ENCODE measurements at places on chromosomes 1 and 21.
A peak's percentile ranks its signal among the peaks of the same experiment; 100 is the strongest.

DNA sequence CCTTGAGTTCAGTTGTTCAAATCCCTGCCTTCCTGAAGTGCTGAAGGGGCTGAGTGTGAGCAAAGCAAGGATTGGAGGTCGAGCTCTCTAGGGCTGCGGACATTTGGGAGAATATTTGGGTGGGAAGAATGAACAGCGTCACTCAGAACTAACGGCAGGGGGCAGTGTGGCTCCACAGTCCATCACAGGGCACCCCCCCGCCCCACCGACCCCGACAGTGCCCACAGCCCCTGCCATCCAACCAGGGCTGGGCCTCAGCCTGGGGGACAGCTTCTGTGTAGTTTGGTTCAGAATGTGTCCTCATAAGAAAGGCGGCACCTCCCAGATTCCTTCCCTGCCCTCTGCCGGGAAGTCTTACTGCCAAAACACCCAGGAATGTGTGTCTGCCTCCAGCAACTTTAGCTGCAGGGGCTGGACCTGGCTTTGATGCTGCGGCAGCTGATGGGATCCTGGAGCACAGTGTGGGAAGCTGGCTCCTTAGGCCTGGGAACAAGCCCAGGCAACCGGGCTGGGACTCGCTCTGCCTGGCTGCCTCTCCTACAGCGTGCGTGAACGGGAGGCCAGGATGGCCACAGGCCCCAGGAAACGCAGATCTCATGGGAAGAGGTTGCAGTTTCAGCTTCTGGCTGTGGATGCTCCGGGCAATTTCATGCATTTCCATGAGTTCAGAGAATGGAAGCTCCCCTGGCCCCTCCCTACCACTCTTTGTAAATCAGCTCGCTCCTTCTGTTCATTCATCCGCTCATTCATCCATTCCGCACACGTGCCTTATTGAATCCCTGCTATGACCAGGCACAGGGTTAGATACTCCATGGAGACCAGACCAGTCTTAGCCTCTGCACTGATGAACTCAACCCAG lies 104.9 kb upstream of the TMPRSS2 start:
- peak; percentile 72 for DNase-seq

- no peak for DNase-seq
Measured at GRCh38 chr1:203189951-203190352, 3.4 kb upstream of the CHI3L1 start.

- no peak for DNase-seq
Measured at GRCh38 chr1:84643183-84643582, 47.1 kb downstream of the SSX2IP start.

GRCh38 chr21:15208786-15209185 lies 144.0 kb upstream of the NRIP1 start:
- no peak for DNase-seq

- DNase-seq: no peak
Measured at GRCh38 chr21:44350773-44351481, 2.5 kb upstream of the TRPM2 start.

DNA sequence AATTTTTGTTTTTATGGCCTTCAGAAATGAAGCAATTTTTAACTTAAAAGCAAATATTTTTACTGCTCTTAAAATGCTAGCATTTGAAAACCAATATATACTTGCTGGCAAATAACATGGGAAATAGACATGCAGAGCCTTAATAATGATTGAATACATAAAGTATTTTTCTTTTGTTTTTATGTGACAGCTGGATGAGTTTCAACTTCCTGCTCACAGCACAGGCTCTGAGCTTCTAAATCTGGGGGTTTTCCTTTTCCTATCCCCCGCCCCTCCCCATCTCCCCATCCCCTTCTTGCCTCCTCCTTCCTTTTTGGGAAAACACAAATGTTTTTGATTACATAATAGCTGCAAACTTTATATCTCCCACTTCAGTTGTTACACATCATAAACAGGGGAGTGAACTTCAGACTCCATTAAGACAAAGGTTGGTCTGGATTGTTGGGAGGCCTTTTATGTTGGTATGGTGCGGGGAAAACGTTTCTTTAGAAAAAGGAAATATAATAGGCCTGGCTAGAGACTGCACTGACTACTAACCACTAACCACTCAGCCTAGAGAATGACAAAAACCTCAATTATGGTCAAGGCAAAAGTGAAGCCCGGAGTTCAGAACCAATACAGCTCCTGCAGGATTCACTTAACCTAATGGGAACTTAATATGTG lies 116.1 kb upstream of the GORAB start:
- DNase-seq: no peak

DNA sequence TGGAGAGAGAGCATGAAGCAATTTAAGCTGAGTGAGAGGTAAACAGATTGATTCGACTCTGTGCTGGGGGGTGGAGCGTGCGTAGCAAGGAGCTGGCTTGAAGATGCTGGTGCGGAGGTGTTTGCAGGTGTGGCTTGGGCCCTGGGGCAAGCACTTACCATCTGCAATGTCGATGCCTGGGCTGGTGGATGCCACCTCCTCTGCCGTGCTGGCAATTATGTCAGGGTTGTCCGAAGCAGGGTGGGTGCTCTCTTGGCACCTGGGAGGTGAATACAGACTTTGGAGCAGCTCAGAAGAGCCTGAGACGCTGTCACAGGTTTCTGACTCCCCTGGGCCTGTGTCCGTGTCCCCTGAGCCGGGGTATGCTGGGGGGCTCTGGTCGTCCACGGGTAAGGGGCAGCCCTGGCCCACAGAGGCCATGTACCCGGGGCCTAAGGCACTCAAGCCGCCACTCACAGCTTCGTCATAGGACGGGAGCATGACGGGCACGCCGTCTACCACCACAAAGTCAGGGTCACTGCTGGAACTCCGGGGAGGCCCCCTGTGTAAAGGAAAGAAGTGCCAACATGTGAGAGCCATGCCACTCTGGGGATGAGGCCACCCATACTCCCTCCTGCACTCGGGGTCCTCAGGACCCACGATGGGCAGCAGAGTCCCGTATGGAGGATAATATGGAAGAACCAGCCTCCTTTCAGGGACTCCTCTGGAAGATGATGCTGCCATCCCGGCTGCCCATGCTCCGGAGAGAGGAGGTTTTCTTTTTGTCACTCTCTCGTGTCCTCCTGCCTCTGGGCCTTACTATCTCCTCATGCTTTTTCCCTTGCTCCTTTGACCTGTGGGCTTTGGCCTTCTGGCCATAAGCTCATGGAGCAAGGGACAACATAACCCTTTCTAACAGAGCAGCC lies 80.3 kb upstream of the TLR5 start:
- DNase-seq: no peak

GRCh38 chr1:215957663-215958062 lies 390.6 kb downstream of the KCTD3 start:
- DNase-seq: no peak

DNA sequence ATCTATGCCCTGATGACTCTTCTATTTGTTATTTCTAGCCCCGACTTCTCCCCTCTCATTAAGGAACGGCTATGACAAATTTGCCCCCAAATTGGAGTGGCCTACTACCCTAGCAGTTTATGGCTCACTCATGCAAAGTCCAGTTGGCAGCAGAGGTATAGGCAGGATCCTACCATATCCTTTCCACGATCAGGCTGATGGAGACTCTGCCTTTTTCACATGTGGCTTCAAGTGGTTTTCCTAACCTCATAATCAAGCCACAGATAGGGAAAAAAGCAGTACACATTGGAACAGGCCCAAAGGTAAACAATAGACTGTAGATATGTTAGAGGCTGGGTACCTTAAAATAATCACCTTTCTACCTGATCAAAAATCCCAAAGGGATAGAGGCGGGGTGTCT lies 292.5 kb downstream of the NCAM2 start:
- DNase-seq: no peak

DNA sequence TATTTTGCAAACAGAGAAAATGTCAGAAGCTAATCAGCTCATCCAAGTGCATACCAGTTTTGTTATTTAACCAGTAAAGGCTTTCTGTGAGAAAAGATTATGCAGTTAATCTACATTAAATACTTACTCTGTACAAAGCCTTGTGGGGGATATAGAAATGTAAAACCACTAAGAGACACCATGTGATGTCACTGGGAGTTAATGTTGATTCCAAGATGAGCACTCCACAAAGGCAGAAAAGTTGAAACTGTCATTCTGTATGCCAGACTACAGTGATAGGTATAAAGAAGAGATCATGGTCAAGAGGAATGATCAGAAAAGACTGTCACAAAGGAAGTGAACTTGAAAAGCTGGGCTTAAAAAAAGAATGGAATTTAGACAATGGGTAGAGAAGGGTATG lies 100.3 kb upstream of the SGIP1 start:
- DNase-seq: no peak

GRCh38 chr21:44454747-44455523 lies at the start of gene LRRC3:
TSS of gene LRRC3 (plus strand) at chr21:44455510. CDS start at chr21:44456645, 1,135 bp downstream.
- DNase-seq: peak; percentile 39

DNA sequence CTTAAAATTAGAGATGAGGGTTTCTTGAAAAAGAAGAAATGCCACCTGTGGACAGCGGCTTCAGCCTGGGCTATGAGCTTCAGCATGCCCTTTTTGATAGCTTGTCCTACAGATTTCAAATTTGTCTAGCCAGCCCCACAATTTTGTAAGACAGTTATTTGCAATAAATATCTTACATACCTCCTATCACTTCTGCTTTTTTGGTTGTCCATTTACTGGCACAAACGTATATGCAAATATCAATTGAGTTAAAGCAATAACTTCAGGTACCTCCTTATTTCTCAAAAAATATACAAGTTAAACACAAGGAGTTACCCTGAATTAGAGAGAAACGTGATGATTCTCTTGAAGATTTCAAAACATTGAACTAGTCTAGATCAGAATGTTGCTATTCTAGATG lies 53.5 kb downstream of the OLFM3 start:
- no peak for DNase-seq

- DNase-seq: no peak
Measured at GRCh38 chr1:15469361-15469760, 6.5 kb upstream of the CELA2B start.

DNA sequence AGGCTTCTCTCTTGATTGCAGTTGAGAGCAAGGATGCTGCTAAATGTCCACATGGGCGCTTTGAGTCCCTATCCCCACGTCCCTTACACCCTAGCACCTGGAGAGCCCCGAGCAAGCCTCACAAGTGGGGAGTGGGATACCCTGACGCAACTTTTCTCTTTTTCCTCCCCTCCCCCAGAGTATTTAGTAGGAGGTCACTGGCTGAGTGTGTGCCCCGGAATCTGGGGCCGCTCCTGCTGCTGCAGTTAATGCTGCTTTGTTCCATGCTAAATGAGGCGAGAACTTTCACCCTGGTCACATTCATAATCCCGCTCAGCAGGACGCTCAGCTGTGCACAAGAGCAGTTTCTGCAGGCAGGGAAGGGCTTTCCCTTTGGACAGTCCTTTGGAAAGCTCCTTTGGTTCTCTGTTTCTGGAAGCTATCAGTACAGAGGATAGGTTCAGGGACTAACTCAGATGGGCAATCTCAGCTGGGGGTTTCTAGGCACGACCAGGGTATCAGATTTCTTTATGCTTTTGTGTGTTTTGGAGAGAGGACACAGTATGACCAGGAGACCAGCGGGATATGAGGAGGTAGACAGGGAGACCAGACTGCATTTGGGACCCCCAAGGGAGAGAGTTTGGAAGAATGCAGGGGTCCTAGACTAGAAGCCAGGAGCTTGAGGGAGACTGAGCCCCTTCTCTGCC lies 75.9 kb downstream of the NOS1AP start:
- no peak for DNase-seq

DNA sequence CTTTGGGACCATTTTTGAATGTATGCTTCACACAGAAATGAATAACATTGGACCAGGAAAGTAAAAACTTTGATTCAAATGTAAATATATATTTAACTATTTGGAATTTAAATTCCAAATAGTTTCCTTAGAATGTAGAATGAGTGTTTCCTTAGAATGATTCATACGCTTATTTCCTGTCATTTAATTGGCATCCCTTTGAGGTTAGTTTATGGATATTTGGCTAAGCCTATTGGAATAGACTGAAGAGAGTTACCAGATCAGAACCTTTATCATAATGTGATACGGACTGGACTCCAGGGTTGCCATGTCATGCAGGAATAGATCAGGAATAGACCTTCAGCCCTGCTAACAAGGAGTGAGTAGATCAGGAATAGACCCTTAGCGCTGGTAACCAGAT lies 133.1 kb downstream of the TNNI3K start:
- no peak for DNase-seq

GRCh38 chr21:41684381-41685245 lies 82.2 kb downstream of the RIPK4 start:
- DNase-seq: no peak

Measured in gastrocnemius medialis (tissue), 4 donors.